GOT3 (cell line): ENCODE measurements at places on chromosomes 1 and 21.
A peak's percentile ranks its signal among the peaks of the same experiment; 100 is the strongest.

DNA sequence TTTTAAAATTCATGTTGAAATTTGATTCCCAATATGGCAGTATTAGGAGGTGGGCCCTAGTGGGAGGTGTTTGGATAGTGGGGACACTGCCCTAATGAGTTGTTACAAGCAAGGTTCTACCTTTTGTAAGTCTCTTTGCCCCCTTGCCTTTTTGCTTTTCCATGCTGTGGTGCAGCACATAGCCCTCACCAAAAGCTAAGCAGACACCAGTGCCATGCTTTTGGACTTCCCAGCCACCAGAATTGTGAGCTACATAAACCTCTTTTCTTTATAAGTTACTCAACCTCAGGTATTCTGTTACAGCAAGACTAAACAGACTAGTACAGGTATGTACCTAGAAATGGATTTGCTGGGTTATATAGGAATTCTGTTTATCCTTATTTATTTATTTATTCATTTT lies 13.7 kb downstream of the ZMYM4 start:
- DNase-seq: no peak

GRCh38 chr1:67830226-67830625 lies 3.0 kb downstream of the GNG12 start:
- no peak for DNase-seq

GRCh38 chr1:230230948-230231773 lies 164.1 kb downstream of the GALNT2 start:
- no peak for DNase-seq

- DNase-seq: no peak
Observed at GRCh38 chr1:65334081-65334480, 24.7 kb downstream of the DNAJC6 start.

- no peak for DNase-seq
Observed at GRCh38 chr21:26224366-26224765, 53.8 kb upstream of the APP start.

DNA sequence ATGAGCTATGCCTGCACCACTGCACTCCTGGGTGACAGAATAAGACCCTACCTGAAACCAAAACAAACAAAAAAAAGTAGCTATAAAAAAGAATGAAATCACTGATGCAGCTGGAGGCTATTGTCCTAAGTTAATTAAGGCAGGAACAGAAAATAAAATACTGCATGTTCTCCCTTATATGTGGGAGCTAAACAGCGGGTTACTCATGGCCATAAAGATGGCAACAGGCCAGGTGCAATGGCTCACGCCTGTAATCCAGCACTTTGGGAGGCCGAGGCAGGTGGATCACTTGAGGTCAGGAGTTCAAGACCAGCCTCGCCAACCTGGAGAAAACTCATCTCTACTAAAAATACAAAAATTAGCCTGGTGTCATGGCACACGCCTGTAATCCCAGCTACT lies 152.7 kb downstream of the PIK3R3 start:
- DNase-seq: no peak

DNA sequence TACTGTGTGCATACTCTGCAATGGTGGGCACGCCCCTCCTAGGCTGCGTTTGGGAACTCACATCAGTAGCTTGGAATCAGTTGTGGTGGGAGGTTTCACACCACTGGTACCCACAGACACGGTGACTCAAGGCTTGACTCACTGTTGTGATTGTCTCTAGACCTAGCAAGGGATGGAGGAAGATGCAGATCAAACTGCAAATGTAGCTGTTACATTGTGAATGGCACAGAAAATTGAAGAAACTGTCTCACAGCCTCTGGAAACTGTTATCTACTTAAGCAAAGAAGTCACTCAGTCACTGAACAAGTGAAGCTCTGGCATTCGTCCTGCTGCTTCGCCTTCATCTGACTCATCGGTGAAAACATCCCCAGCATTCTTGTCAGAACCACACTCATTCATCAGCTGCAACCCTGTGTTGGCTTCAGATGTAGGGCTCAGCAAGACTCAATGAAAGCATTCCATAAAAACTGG lies 59.5 kb downstream of the POFUT2 start:
- peak; percentile 40 for DNase-seq

DNA sequence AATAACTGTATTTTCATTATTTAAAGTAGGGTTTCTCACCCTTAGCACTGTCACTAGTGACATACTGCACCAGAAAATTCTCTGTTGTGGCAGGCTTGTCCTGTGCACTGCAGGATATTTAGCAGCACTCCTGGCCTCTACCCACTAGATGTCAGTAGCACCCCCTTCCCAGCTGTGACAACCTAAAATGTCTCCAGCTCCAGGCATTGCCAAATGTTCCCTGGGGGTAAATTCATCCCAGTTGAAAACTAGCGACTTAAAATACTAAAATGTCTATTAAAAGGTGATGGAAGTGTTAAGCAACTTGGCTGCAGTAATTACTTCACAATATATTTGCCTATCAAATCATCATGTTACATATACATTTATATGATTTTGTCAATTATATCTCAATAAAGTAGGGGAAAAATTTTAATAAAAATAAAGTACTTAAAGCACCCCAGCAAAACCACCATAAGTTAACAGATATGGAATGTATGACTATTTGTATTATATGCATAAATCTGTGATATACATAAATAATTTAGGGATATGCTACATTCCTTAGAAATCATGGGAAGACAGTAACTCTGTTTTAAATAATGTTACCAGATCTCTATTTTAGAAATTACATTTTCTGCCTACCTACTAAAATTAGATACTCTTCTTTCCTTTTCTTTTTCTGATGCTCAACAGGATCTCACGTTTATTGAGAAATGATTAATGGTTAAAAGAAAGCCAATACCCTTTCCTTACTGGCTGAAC lies 74.6 kb downstream of the ARID4B start:
- no peak for DNase-seq

DNA sequence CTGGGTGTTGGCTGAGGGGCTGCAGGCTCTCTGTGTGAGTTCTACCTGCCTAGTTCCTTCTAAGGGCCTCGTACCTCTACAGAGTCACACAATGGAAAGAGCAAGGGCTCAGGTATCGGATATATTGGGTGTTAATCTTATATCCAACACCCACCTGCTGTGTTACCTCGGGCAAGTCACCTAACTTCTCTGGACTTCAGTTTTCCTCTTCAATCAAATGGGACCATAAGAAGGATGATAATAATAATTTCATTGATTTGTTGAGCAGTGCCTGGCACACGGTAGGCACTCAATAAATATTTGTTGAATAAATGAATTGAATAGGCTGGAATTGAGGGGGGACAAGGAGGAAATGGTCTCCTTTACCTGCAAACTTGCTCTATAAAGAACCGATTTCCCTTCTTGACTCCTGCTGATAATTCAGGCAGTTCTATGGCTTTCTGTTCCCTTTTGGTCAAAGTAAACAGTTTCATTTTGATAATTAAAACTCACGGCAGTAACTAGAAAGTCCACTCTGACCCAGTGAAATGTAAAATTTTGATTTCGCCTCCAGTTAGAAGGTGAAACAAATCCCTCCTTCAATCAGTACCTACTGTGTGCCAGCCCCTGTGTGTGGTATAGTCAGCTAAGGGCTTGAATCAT lies 16.5 kb upstream of the MAN1C1 start:
- DNase-seq: no peak

- no peak for DNase-seq
Observed at GRCh38 chr1:99407018-99407417, 142.7 kb downstream of the PLPPR4 start.

GRCh38 chr1:205344066-205344928 lies 12.4 kb downstream of the KLHDC8A start:
- no peak for DNase-seq

DNA sequence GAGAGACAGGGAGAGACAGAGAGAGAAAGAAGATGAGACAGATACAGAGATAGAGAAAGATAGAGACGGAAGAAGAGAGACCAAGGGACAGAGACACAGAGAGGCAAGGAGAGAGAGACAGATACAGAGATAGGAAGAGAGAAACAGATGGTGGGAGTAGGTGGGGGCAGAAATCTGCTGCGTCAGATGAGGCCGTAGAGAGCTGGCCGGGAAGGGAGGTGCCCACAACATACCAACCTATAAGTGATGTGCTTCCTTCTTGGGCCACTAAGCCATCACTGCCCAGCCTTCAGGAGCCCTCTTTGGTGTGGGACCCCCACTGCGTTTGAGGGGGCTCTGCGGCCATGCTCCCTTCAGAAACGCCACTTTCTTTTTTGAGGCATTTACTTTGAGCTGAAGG lies 307.6 kb upstream of the VAMP3 start:
- DNase-seq: no peak

DNA sequence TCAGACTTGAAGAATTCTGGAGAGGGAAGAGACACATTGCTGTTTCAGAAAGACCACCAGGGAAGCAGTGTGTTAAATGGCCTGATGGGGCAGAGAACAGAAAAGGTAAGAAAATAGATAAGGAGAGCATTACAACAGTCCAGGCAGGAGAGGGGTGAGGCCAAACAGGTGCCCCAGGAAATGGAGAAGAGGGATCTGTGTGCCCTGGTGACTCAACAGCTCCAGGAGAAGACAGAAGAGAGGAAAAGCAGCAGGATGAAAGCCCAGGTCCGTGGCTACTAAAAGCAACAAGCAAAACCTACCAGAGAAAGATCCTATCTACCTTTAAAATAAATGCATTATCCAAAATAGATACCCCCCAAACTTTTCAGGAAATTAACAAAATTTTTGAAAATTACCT lies 9.2 kb downstream of the TP53BP2 start:
- no peak for DNase-seq

- DNase-seq: no peak
Observed at GRCh38 chr1:230185076-230186001, 118.3 kb downstream of the GALNT2 start.

DNA sequence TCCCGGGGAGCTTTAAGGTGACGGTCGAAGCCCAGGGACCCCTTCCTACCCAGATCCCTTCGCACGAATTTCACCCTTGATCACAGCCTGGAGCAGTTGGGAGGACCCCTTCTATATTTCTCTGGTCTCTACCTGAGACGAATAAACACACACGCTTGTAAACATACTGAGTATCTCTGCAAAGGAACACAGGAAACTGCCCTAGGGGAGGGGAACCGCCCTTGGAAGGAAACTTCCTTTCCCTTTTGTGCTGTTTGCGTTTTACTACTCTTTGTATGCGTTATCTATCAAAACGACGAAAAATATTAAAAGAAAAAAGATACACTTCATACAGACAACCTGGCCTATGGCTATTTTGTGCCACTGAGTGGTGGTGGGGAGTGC lies 750 bp downstream of the NECAP2 start:
- no peak for DNase-seq

DNA sequence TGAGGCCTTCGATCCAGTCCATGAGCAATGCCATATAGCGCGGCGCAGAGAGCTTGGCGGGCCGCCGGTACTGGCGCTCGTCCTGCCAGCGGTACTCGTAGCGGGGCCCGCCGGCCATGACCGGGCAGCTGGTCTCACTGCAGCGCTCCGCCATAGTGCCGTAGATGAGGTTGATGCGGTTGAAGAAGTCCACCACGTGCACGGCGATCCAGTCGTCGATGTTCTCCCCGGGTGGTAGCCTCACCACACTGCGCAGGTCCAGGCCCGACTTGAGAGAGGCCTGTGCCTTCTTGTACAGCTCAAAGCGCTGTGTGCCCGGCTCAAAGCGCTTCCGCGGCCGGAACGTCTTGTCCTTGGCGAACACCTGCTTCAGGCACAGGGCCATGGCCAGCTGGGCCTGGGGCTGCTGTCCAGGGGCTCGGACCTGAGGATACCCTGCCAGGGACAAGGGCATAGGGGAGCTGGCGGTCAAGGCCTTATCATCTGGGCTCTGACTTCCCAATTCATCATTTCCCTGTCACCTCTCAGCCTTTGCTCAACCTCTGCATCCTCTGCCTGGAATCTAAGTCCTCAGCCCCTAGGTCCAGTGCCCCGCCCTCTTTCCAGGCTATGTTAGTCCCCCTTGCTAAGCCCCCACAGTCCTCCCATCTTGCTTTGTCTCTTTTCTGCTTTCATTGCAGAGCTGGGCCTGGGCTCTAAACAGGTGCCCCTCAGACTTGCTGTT lies 3.5 kb downstream of the MOB3C start:
- no peak for DNase-seq

GRCh38 chr1:227234998-227235405 lies 83.3 kb downstream of the CDC42BPA start:
- DNase-seq: no peak

DNA sequence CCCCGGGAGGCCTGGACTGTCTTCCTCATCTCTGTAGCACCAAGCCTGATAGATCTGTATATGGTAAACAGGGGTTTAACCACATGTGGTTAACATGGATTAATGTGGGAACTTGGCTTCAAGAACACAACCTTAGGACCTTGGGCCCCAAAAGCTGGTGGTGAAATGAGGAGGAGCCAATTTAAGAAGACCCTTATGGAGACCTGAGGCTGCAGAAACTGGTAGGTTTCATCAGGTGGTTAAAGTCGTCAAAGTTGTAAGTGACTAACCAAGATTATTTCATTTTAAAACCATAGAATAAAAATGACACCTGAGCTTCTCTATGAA lies 14.0 kb downstream of the THEMIS2 start:
- no peak for DNase-seq

DNA sequence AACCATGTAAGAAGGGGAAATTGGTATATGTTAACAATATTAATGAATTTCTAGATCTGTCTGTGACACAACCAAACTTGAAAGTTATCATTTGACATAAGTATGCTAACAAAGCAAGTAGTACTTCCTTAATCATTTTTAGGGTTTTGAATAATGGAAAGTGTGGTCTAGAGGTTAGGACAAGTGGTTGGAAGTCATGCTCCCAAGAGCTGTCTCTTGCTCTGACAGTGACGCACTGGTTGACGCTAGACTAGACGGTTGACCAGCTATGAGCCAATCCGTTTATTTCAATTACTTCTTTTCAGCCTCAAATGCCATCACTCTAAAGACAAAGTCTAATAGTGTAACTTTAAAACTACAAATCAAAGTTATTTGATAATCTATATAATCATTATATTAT lies 20.7 kb upstream of the RGS1 start:
- DNase-seq: no peak

GRCh38 chr1:221397606-221398005 lies 344.3 kb downstream of the DUSP10 start:
- no peak for DNase-seq

DNA sequence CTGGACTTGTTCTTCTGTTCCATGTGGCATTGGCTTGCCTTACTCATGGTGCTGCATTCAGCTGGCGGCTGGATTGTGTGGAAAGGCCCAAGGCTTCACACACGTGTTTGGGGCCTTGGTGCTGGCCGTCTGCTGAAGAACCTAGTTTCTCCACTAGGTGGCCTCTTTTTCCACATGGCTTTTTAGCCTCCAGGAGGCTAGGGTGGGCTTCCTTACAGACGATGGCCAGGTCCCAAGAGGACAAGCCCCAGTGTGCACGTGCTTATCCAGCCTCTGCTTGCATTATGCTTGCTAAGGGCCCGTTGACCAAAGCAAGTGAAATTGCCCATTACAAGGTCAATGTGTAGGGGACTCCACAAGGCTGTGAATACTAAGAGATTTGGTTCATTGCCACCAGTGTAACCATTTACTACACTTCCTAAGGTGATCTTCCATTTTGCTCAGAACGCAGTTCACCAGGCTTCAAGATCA lies 47.5 kb upstream of the FOXO6 start:
- DNase-seq: no peak

DNA sequence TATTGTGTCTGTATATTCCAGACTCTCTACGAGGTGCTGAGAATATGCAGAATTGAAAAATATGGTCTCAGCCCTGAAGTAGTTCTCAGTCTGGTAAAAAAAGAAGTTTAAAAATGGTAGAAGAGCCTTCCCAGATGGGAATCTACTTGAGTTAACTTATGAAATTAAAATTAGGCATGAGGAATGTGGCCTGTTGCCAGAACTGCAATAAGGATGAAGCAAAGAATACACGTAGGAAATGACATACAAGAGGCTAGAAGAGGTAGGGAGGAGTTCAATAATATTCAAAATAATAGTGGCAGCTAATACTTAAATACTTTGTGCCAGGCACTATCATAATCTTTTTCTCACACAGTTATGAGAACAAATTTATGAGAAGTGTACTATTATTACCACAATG lies 6.3 kb downstream of the ASPM start:
- no peak for DNase-seq
